Stimulated activated CD4-positive, alpha-beta T cell treated with anti-CD3 and anti-CD28 coated beads, Interleukin-15, amount 100 ng/mL, for 1 hour (primary cell): ENCODE measurements at places on chromosomes 5 and 9.

DNA sequence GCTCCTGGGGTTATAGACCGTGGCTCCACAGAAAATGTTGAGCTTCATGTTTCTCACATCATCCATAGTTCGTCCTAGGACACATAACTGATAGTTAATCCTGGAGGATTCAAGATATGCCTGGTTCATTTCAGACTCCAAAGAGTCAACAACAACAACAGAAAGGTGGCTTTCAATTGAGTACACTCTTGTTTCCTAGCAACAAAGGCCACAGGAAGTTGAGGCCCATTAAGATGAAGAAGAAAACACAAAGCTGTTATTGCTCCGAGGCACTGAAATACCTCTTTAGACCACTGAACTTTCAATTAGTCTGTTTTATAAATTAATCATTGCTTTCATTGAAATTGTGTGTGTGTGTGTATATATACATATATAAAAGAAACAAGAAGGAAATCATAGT lies 154.5 kb downstream of the YIPF5 start:
- DNase-seq: no peak

DNA sequence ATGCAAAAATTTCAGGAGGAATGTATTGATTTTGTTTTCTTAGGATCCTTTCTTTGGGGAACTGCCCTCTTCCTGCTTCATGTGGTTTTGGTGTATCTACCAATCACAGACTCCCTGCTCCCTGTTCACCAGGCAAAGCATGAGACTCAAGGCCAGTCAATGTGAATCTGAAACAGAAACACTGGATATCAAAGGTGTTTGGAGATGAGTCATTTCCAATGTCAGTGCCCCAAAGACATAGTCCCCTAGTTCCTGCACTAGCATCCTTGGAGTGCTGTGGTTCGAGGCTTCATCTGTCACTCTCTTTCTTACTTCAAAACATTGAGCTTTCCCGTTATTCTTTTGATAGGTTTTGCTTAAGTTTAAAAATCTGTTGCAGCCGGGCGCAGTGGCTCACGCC lies 8.1 kb downstream of the PPP3R2 start:
- DNase-seq: no peak

DNA sequence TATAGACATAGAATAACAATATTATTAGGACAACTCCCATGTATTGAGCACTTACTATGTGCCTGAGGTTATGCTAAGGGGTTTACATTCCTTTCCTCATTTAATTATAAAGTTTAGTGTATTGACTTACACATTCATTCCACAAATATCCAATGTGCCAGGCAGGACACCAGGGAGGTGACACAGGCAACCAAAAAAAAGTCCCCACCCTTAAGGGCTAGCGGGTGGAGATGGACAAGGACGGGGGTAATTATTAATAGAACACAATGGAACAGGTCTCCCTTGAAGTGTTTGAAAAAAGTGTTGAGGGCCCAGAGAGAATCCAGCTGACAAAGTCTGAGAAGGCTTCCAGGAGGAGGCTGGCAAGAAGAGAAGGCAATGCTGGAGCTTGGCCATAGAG lies 5.7 kb downstream of the TBC1D2 start:
- DNase-seq: no peak

- no peak for DNase-seq
These were observed 113.7 kb downstream of the FGF18 start for GRCh38 chr5:171533153-171533552.

- DNase-seq: no peak
These were observed 41.5 kb downstream of the SECISBP2 start for GRCh38 chr9:89359751-89360261.

- DNase-seq: no peak
These were observed 34.4 kb upstream of the SLC25A51 start for GRCh38 chr9:37938121-37938891.

GRCh38 chr9:85964949-85965348 lies 24.0 kb downstream of the NAA35 start:
- DNase-seq: no peak

GRCh38 chr5:129773376-129773775 lies 25.5 kb downstream of the MINAR2 start:
- no peak for DNase-seq

DNA sequence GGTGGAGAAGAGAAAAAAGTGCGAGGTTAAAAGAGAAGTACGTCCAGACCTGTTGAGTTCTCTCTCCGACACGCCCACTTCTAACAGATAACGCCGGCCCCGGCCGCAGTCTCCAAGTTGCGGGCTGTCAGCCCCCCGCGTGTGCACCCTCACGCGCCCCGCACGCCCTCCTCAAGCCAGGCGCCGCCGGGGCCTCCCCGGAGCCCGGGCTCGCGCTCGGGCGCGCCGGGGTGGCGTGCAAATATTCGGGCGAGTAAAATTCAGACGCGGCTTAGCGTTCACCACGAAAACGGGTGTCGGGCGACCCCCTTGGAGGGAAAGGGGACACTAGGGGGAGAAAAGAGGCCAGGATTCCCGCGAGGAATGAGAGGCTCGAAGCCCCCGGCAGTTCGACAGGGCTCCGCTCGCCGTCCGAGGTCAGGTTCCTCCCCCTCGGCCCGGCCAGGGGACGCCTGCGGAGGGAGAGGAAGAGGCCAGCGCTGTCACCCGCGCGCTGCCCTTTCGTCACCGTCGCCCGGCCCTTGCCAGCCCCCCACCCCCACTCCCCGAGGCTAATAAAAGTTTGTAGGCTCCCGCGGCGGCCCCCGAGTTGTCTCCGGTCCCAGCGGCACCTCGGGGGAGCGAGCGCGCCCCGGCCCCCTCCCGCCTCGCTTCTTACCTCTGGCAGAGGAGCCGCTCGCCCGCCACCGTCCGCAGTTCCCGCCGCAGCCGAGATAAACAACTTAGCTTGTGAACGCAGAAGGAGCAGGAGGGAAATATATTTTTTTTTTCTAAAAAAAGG lies 743 bp downstream of the NR3C1 start:
- peak; percentile 22 for DNase-seq

GRCh38 chr9:93493949-93494348 lies 40.6 kb upstream of the FAM120AOS start:
- DNase-seq: no peak

DNA sequence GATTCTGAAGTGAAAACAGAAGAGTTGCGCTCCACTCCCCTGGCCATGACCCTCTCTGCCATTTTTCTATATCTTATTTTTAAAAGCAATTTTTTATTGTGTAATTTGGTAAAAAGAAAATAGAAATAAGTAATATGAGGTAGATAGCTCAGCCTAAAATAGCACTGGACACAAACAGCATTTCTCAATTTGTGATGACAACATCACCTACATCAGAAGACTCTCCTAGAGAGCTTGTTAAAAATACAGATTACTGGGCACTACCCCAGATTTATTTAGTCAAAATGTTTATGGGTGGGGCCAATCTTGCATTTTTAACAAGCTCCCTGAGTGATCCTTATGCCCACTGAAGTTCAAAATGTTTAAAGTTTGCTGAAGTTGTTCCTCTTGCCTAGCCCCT lies 40.5 kb upstream of the CCDC112 start:
- no peak for DNase-seq

DNA sequence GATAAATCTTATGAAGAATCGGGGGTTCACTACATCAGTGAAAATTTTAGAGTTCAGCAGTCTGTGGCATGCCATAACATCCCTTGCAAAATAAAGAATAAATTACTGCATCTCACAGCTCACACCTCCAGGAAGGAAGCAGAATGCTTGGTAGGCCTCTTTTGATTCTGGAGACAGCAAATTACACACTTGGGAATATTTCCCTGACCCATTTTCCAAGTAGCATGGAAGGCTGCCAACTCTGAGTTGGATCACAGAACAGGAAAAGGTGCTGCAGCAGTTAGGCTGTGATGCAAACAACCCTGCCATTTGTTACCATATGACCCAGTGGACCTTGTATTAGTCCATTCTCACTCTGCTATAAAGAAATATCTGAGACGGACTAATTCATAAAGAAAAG lies 293.5 kb downstream of the ASTN2 start:
- DNase-seq: no peak

- no peak for DNase-seq
These were observed 216.7 kb downstream of the NFIB start for GRCh38 chr9:14097215-14097614.

DNA sequence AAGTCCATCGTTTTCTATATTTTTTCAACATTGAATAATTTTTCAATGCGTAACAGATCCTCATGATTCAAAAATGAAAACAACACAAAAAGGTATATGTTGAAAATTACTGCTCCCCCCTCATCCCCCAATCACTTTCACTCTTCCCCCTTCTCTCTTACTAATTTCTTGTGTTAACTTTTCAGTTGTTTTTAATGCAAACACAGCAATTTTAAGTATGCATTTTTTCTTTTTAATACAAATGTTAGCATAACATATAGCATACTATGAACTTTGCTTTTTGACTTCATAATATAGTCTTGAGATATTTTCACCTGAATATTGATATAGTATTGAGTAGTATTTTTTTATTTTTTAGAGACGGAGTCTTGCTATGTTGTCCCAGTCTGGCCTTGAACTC lies 41.1 kb upstream of the CAMK4 start:
- DNase-seq: no peak

DNA sequence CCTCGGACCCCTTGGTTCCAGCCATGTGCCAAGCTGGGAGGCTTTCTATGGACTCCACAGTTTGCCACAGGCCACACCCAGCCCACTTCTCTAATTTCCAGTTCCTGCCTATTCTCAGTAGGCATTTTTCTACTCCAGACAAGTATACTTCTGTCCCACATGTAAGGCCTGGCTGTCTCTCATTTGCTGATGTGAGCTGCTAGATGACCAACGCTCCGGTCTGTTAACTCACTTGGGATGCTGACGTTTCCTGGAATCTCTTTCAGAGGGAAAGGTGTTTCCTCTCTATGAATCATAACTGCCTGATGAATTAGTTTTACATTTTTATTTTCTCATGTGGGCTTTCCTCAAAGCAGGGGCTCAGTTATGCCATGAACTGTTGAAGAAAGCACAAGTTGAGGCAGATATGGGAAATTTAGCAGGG lies 36.3 kb downstream of the ERGIC1 start:
- no peak for DNase-seq

- no peak for DNase-seq
These were observed 511 bp upstream of the SPDL1 start for GRCh38 chr5:169583101-169583423.

DNA sequence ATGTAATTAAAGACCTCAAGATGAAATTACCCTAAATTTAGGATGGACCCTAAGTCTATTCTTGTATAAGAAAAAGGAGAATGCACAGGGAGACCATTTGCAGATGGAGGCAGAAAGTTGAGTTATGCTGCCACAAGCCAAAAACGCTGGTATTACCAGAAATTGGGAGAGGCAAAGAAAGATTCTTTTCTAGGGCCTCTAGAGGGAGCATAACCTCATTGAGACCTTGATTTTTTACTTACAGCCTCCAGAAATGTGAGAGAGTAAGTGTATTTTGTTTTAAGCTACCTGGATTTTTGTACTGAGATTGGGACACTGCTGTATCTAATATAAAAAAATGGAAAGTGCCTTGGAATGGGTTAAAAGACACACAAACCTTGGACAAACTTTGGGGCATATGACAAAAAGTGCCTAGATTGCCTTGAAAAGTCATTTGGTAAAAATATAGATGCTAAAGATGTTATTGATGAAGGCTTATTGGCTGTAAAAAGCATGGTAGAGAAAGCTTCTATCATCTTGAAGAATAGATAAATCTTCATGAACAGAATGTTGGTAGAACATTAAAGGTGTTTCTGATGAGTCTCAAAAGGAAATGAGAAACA lies 174.7 kb upstream of the PRDM9 start:
- DNase-seq: no peak

- no peak for DNase-seq
These were observed 378.5 kb downstream of the MLLT3 start for GRCh38 chr9:20243841-20244240.

DNA sequence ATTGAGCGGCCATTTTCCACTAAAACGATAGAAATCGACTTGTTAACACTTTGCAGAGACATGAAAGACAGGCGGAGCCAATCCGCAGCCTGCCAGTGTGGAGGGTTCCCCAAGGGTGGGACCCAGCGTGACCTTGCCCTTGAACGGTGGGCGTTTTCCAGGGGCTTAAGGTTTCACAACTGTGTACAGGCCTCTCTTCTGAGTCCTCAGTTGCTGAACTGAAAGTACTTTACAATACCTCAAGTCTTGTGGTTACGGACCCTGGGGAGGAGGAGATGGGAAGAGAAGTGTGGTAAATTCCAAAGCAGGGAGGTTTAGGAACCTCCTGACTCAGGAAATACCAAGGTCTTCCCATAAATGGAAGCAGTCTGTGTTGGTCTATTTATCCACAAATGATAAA lies 68.2 kb upstream of the CKMT2 start:
- no peak for DNase-seq

- DNase-seq: no peak
These were observed 120.8 kb upstream of the PDE4D start for GRCh38 chr5:60014331-60014730.

DNA sequence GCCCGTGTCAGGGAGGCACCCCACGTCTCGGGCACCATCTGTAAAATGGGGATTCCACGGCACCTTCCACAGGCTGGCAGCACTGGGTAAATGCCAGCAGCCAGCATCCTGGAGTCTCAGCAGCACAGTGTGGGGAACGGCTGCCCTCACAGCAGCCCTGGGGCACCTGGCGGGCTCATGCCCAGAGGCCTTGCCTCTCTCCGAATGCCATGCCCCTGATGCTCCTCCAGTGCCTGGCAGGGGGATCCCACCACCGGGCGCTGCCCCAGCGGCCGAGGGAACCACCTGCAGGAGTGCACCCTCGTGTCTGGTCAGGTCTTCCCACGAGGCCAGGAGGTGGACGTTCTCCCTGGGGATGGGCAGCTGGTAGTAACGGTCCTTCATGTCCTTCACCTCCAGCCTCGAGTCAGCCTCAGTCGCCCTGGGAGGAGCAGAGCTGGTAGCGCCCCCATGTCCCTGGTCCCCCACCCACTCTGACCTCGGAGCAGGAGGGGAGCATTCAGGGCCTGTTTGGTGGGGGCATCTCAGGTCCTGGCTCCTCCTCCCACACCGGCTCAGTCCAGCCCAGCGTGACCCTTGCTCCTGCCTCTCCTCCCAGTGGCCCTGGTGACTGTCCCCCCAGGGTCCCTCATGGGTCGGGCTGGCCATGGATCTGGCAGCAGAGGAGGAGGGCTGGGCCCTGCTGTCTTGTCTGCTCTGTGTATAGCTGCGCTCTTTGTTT lies 49.9 kb upstream of the NRARP start:
- no peak for DNase-seq

- no peak for DNase-seq
These were observed 315.6 kb downstream of the MTRR start for GRCh38 chr5:8184455-8185063.
